ENCODE measurements at places on chromosomes 2 and 18.

- DNase-seq: no peak
These were observed 443.6 kb downstream of the NBAS start for GRCh38 chr2:15117409-15118050.

DNA sequence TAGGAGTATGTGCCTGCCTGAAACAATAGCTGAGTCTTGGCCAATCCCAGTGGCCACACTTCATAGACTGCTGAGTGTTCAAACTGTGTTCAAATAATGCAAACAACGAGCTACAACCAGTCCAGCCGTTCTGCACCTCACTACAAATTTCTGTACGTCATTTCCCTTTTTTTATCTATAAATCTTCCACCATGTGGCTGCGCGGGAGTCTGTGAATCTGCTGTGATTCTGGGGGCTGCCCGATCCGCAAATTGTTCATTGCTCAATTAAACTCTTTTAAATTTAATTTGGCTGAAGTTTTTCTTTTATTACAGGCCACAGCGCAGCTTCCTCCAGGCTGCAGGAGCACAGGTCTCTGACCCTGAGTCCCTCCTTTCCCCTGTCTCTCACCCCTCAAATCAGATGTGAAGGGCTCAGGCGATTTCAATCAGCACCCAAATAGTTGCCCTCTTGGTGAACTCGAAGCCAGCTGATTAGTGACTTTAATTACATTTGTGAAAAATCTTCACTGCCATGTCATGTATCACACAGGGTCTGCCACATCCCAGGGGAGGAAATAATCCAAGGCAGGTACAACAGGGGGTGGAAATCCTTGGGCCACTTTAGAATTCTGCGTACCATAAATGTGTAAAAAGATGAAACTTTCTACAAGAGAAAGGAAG, 145.6 kb downstream of the NDUFA10 start:
- DNase-seq: no peak

DNA sequence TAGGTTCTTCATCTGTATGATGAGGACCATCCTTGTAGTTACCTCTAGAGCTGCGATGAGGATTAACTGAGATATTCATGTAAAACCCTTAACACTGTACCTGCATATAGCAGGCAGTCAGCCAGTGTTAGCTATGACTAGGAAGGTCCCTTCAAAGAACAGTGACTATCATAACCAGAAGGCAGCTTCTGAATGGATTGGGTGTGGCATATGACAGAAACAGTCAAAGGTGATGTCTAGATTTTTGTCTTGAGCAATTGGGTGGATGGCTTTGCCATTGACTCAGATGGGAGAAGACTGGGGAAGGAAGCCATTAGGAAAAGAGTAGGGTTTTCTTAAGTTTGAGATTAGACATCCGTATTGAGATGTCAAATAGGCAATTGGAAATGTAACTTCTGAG, 15.7 kb downstream of the XDH start:
- DNase-seq: no peak

DNA sequence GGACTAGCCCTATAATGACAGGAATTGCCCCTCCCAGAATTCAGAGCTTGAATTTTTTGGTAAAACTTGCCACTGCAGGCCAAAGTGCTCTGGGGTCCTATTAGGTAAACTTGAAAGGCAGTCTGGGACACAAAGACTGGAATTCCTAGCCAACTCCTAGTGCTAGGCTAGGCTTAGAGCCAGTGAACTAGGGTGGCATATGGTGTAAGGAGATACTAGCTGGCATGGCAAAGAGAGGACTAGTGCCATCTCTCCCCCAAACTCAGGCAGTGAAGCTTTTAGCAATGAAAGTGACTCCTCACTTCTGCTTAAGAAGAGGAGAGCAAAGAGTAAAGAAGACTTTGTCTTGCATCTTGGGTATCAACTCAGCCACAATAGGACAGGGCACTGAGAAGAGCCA, 410.5 kb upstream of the CNTNAP5 start:
- DNase-seq: no peak

DNA sequence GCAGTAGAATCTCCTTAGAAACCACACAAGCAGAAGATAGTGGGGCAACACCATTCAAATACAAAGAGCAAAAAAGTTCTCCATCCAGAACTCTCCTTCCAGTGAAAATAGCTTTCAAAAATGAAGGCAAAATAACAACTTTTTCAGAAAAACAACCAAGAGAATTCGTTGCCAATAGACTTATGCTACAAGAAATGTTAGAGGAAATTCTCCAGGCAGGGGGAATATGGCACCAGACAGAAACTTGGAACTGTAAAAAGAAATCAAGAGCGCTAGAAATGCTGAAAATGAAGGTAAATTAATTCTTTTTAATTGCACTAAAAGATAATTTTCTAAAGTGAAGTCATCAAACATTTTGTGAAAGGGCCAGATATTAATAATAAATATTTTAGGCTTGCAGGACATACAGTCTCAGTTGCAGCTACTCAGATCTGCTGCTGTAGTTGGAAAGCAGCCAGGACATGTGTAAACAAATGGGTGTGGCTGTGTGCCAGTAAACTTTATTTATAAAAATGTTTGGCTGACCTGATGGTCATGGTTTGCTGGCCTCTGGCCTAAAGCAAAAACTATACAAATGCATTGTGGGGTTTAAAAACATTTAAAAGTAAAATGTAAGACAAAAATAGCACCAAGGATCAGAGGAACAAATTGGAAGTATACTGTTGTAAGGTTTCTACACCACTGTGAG, 73.7 kb upstream of the TGFA start:
- no peak for DNase-seq

DNA sequence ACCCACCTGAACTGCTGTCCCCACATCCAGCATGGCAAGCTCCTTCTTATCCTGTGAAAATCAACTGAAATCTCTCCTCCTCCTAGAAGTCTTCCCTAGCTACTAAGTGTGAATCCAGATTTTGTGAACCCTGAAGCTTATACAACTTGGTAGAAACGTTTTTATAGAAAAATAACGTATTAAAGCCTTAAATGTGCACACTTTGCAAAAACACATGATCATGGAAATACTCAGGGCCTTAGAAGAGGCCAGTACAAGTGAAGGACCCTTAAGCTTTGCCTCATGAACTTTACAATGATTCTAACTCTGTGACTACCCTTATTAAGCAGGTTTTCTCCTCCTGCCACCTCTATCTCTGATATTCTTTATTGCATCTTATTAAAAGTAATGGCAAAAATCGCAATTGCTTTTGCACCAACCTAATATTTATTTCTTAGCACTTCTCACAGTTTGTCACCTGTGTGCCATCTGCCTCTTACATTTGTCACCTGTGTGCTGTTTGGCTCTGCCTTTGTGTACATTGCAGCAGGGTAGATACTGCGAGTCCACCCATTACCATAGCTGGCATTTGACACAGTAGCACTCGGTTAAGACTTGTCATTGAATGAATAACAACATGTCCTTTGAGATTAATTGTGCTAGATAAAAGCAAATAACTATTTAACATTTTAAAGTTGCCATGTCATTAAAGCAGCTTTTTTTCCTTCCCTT, 42.2 kb downstream of the FRZB start:
- no peak for DNase-seq

- no peak for DNase-seq
These were observed 14.2 kb upstream of the CABLES1 start for GRCh38 chr18:23121133-23121532.

DNA sequence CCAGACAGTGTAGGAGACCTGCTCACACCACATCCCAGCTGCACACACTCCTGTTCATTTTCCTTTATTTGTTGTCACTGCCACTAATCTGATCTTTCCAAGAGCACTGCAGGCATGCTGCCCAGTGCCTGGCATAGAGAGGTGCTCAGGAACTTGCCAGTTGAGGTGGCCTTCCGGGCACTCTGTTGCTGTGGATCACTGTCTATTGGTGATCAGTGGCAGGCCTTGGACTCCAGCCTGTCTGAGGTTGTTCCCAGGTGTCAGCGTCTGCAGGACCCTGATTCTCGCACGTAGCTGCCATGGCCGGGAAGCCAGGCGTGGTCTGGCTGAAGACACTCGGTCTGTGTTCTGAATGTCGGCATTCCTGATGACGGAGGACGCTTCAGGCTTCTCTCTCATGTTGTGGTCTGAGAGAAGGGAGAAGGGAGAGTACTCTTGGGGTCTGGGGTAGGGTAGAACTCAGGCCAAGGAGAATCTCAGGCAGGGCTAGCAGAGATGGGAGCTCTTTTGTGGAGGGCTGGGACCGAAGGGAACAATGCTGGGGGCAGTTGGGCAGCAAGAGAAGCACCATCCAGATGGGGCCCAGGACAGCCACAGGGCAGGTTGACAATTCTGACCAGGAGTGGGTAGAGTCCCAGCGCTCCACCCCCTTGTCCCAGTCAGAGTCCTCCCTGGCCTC, 240.9 kb downstream of the MYCN start:
- no peak for DNase-seq

DNA sequence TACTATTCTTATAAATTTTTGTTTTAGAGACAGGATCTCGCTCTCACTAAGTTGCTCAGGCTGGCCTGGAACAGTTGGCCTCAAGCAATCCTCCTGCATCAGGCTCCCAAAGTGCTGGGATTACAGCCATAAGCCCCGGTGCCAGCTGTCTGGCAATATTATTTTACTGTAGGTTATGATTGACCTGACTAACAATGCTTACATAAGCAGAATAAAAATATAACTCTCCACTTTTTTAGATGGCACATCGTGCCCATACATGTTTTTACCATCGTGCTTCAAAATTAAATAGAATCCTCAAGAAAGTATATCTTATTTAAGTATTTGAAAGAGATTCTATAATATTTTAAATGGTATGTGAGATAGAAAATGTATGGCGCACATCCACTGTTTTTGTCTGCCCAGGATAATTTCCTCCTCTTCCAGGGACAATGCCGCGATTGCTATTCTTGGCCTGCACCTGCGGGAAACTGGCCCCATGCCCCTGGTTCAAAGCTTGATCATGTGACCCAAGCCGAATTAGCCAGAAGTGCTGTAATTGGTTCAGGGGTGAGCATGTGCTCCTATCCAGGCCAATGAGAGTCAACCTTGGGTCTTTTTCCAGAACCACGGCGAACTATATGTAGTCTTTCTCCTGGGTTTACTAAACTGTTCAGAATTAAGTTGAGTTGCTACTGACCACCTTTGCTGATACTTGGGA, 38.3 kb upstream of the GREB1L start:
- DNase-seq: no peak

DNA sequence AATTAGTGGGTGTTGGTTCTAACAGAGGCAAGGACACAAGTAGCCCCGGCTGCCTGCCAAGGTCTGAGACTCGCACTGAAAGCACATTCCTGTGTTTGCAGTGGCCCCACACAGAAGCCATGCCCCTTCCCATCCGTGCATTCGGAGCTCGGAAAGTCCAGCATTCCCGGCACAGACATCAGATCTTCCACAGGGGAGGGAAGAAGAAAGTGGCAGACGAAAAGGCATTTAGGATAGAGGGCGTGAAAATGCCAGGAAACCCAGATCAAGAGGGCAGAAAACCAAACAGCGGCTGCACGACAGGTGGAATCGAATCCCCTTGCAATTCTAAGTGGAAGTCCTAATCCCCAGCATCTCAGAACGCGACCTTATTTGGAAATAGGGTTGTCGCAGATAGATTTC, 105.5 kb upstream of the ASB18 start:
- DNase-seq: no peak

GRCh38 chr18:48418539-48419276, 9.5 kb upstream of the ZBTB7C start:
- DNase-seq: no peak

GRCh38 chr18:48611785-48612480, 73.1 kb downstream of the CTIF start:
- no peak for DNase-seq

DNA sequence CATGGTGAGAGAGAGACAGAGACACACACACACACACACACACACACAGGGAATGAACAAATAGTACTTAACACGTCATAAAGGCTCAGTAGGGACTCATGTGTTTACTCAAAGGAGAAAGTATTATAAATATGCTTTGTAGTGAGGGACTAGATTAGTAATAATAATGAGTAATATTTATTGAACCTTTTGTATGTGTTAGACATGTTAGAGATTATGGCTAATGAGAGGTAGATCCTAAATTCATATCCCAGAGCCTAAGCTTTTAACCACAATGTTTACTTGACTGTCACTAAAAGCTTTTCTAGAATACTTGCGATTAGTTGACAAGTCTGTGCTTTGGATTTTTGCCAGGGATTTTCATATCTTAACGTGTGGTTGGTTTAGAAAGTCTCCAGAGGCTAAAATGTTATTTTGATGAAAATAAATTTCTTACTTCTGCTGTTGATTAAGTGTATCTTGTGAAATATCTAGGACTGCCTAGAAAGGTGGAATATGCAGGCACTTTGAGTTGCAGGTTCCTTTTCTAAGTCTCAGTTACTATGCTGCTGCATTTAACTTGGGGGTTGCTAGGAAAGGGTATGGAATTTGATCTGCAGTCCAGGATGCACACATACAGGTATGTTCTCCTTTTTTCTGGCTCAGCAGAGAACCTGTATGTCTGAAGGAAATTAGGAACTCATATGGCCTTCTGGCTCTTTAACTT, 64.5 kb downstream of the UBR3 start:
- no peak for DNase-seq

DNA sequence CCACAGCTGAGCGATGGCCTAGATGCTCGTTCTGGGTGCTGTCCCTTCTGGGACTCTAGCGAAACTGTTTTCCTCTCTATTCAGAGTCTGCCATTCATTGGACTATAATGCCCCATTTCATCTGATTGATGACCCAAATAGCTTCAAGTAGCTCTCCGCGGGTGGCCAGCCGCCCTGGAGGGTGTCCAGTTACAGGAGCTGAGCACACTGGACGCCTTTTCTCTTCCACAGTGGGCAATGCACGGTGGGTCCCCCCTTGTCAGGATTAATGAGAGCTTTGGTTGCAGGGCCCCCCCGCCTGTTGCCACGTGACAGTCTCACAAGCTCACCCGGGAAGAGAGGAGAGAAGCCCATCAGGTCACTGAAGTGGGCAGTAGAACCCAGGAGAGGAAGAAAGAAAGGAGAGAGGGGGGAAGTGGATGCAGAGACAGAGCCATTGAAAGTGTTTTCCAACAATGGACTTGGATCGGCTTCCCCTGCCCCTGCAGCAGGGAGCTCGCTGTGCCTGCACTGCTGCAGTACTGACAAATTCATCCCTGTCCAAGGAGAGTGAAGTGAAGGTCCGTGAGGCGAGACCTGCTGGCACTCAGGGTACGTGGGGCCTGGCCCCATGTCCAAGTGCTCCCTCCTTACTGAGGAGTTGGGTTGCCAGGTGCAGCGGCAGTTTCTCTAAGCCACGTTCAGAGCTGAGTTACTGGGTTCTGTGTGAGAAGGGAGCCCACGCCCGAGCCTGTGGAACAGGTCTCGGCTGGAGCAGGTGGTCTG, 44.8 kb downstream of the DIPK1C start:
- no peak for DNase-seq

GRCh38 chr2:120715353-120715752, 20.3 kb upstream of the GLI2 start:
- no peak for DNase-seq

DNA sequence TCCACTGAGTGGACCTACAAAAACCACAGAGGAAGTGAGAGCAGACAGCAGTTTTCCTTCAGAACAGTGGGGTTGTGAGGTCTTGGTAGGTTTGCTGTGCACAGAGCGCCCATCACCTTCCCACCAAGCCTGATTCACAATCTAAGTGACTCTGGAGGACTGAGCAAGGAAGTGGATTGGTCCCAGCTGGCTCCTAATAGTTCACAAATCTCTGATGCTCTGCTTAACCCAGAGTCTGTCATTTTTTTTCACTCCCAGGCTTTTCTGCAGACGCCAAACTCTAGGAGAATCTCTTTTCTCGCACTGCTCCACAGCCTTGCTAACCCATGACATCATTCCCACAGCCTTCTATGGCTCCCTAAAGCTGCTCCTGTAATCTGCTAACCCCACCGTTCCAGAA, 280.4 kb downstream of the C1D start:
- DNase-seq: no peak

All from activated CD8-positive, alpha-beta memory T cell treated with anti-CD3 and anti-CD28 coated beads for 4 hours (primary cell).